ENCODE measurements at places on chromosomes 6 and 20. TPM values are rescaled to one million over a fixed set of nuclear protein-coding genes. Genes with fewer than 3 reads are reported as not detected.
A peak's percentile ranks its signal among the peaks of the same experiment; 100 is the strongest.

- H3K27me3 ChIP-seq: no peaks in the 10 kb centered on the region
- H3K4me1 ChIP-seq: peaks cover 52% of the 10 kb centered on the region
- DNase-seq: no peak
- peaks cover 10% of the 10 kb centered on the region for H3K36me3 ChIP-seq
- no peak overlapping the region for H3K27ac ChIP-seq
These were observed 124.0 kb downstream of the JARID2 start for GRCh38 chr6:15369838-15370237.

GRCh38 chr6:85460921-85461797 is 11.3 kb downstream of the NT5E start:
- H3K4me3 ChIP-seq: peak overlapping the region; percentile 12
- peaks cover 93% of the 10 kb centered on the region for H3K4me1 ChIP-seq
- peak overlapping the region; percentile 62 for H3K27ac ChIP-seq

DNA sequence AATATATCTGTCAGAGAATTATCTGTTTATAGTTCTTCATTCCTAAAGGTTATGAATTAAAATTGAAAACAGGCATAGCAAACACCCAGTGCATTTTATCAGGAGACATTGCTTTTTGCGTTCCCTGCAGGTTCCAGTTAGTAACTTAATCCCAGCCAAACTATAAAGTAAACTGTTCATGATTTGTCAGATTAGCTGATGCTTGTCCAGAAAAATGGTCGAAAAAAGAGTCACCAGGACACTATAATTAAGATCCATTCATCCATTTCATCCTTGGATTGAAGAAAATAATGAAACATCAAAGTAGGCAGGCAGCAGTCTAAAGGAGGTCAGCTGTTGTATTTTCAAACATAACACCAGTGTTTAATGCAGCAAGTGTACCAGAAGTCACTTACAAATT is 75.9 kb downstream of the EPHA7 start:
- no peak overlapping the region for H3K4me3 ChIP-seq
- no peaks in the 10 kb centered on the region for H3K36me3 ChIP-seq
- no peak overlapping the region for H3K27ac ChIP-seq
- no peak for DNase-seq

The ADGRB3 gene
- not detected for total RNA-seq

The RSPH9 gene
- not detected for total RNA-seq

The MEP1A gene
- not detected for total RNA-seq

The OR12D3 gene
- total RNA-seq: not detected

- H3K27ac ChIP-seq: no peak overlapping the region
- H3K36me3 ChIP-seq: no peaks in the 10 kb centered on the region
- H3K4me1 ChIP-seq: no peaks in the 10 kb centered on the region
- no peak for DNase-seq
These were observed 99.1 kb downstream of the ALDH8A1 start for GRCh38 chr6:134850721-134851305.

The CALHM5 gene
- total RNA-seq: not detected

The MTG2 gene
- total RNA-seq: 46.8 TPM

The RAB44 gene
- total RNA-seq: 0.20 TPM

GRCh38 chr6:20025681-20026080 is 186.6 kb downstream of the MBOAT1 start:
- H3K4me1 ChIP-seq: peaks cover 14% of the 10 kb centered on the region
- H3K4me3 ChIP-seq: no peak overlapping the region
- H3K27me3 ChIP-seq: peaks cover 23% of the 10 kb centered on the region
- H3K36me3 ChIP-seq: no peaks in the 10 kb centered on the region
- no peak overlapping the region for H3K27ac ChIP-seq

DNA sequence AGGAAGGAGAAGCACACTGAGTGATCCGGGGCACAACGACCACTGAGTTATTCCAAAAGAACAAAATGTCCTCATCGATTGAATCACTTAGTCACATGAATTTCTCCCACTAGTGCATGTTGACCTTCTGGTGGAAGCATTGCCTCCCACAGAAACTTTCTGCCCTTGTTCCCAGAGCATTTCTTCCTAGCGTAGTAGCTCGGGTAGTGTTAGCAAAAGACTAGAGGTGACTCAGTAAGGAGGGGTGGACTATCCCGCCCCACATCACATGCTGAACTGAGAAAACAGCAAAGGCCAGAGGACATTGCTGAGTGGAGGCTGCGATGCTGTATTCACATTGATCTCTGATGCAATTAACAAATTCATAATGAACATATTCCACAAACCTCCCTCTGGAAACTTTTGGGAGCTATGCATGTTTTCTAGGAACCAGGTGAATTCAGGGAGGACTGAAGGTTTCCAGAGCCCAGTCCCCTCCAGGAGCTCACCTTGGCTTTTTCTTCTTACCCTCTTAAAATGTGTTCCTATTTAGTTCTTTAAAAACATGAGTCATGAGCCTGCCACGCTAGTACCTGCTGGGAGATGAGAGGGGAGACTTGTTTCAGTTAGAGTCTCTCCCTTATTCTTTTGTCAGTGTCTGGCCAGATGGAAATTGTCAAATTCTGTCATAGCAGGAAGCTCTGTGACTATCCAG is 507.9 kb downstream of the CDH26 start:
- no peaks in the 10 kb centered on the region for H3K27me3 ChIP-seq
- H3K27ac ChIP-seq: no peak overlapping the region
- H3K4me1 ChIP-seq: no peaks in the 10 kb centered on the region
- no peaks in the 10 kb centered on the region for H3K36me3 ChIP-seq
- no peak for DNase-seq

GRCh38 chr6:104940238-104940892 is 16.5 kb upstream of the LIN28B start:
- no peaks in the 10 kb centered on the region for H3K36me3 ChIP-seq
- H3K27ac ChIP-seq: no peak overlapping the region
- H3K4me3 ChIP-seq: no peak overlapping the region
- H3K27me3 ChIP-seq: peaks cover 34% of the 10 kb centered on the region

GRCh38 chr20:54127855-54128574 is 45.8 kb downstream of the CYP24A1 start:
- peaks cover 3% of the 10 kb centered on the region for H3K4me1 ChIP-seq
- no peak for DNase-seq
- no peak overlapping the region for H3K4me3 ChIP-seq
- H3K27ac ChIP-seq: no peak overlapping the region
- peaks cover 1% of the 10 kb centered on the region for H3K27me3 ChIP-seq

- H3K4me1 ChIP-seq: peaks cover 68% of the 10 kb centered on the region
- H3K27ac ChIP-seq: peak overlapping the region; percentile 88
- H3K27me3 ChIP-seq: no peaks in the 10 kb centered on the region
- H3K4me3 ChIP-seq: no peak overlapping the region
These were observed 982.0 kb upstream of the FLRT3 start for GRCh38 chr20:15319439-15319838.

The RTN4IP1 gene
- total RNA-seq: 9.9 TPM

DNA sequence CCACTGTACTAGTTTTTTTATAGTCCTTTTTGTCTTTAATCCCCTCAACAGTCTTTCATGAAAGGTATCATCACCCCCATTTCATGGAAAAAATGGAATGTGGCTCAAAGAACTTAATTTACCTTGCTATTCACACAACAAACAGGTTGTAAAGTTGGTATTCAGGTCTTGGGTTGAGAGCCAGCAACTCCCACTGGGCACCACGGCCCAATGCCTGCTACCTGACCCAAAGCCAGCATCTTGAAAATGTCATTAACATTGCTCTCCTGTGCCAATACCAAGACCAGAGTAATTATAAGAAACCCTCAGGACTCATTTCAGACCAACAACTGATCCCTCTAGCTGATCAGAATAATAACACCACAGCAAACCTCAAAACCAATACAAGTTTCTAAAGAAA is 75.7 kb downstream of the METTL24 start:
- no peaks in the 10 kb centered on the region for H3K4me1 ChIP-seq
- no peaks in the 10 kb centered on the region for H3K36me3 ChIP-seq
- no peak overlapping the region for H3K27ac ChIP-seq
- H3K27me3 ChIP-seq: peaks cover 9% of the 10 kb centered on the region
- no peak for DNase-seq

DNA sequence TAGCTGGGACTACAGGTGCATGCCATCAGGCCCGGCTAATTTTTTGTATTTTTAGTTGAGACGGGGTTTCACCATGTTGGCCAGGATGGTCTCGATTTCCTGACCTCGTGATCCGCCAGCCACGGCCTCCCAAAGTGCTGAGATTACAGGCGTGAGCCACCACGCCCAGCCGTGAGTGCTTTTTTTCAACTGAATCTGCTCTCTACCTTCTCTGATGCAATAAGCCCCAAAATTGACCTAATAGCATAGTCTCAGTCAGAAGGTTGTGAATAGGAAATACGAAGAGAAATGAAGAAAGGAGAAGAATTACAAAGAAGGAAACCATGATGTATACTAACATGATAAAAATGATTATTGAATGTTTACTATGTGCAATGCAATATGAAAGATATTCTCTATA is 33.2 kb downstream of the BEND6 start:
- DNase-seq: no peak
- H3K27me3 ChIP-seq: peaks cover 16% of the 10 kb centered on the region
- H3K36me3 ChIP-seq: no peaks in the 10 kb centered on the region

DNA sequence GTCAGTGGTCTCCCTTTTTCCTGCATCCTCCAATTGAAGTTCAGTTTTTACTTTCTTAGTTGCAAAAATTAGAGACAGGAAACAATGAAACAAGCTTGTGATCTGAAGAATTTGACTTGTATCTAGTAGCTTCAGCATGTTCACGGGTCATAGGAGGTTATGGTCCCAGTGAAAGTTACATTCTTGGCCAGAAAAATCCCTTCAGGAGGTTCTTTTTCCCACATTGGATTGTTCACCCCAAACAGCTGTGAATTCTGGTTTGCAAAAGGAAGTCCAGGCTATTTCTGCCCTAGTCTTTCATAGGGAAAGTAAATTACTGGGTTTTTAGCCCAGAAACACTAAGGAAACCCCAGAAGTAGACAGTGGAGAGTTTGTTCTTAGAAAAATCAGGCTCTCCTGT is 8.1 kb downstream of the ANKS1A start:
- H3K4me1 ChIP-seq: peaks cover 5% of the 10 kb centered on the region
- no peaks in the 10 kb centered on the region for H3K36me3 ChIP-seq
- H3K4me3 ChIP-seq: no peak overlapping the region
- no peak overlapping the region for H3K27ac ChIP-seq
- no peak for DNase-seq
- no peaks in the 10 kb centered on the region for H3K27me3 ChIP-seq

The JPH2 gene
- total RNA-seq: not detected

DNA sequence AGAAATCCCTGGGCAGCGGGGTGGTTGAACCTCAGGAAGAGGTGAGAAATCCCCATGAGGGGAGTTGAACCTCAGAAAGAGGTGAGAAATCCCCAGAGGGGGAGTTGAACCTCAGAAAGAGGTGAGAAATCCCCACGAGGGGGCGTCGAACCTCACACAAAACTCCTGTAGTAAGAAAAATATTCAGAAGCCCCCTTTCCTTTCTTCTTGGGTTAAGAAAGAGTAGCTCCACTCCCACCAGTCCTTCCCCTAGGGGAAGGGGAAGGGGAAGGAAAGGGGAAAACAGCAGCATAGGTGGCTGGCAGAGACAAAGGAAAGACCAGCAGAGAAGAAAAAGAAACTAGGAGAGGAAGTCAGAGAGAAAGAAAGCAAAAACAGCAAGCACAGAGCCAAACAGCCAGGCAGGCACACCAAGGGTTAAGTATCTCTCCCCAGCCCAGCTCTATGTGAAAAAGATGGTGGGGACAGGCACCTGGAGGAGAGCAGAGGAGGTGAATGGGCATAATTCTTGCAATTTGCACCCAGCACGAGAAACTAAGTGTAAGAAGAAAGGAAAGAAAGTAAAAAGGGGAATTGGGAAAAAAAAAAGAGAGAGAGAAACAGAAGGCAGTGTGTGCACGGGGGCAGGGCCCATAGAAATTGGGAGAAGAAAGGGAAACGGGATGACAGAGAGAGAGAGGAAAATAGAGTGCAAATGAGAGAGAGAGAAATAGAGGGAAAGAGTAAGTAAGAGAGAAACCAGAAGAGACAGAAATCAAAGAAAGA is 88.2 kb downstream of the PLG start:
- H3K4me3 ChIP-seq: no peak overlapping the region
- H3K27ac ChIP-seq: peak overlapping the region; percentile 59
- H3K4me1 ChIP-seq: peaks cover 17% of the 10 kb centered on the region
- no peak for DNase-seq
- H3K36me3 ChIP-seq: no peaks in the 10 kb centered on the region

DNA sequence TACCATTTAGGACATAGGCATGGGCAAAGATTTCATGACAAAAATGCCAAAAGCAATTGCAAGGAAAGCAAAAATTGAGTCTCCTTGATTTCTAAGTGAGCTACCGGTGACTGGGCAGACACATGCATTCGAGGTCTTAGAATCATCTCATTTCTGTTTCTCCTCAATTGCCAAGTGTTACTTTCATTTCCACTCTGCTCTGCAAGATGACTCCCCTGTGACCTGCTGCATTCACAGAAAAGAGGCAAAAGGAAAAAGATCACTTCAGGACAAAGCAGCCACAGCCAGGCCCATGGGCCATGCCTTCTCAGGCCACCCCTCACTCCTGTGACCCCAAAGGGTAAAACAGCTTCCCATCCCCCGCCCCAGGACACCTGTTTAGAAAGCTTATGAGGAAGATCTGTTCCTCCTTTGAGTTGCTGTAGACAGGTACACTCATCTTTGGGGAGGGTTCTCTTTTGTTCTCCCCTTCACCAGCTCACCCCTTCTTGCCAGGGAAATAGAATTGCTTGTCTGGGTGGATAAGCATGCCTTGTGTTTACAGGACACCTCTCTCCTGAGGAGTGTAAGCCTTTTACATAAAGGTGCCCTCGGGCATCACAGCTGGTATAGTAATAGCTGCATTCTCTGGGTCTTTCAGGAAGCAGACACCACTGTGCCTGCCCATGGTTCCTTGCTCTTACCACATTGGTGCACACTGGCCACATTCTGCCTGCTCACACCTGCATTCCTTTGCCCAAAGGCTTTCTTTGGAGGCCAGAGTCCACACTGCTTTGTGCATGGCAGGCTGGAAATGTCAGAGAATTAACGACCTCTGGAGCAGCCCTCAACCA is 105.0 kb downstream of the SLC24A3 start:
- H3K27ac ChIP-seq: no peak overlapping the region
- H3K36me3 ChIP-seq: no peaks in the 10 kb centered on the region
- H3K27me3 ChIP-seq: peaks cover 12% of the 10 kb centered on the region
- DNase-seq: no peak
- no peak overlapping the region for H3K4me3 ChIP-seq

DNA sequence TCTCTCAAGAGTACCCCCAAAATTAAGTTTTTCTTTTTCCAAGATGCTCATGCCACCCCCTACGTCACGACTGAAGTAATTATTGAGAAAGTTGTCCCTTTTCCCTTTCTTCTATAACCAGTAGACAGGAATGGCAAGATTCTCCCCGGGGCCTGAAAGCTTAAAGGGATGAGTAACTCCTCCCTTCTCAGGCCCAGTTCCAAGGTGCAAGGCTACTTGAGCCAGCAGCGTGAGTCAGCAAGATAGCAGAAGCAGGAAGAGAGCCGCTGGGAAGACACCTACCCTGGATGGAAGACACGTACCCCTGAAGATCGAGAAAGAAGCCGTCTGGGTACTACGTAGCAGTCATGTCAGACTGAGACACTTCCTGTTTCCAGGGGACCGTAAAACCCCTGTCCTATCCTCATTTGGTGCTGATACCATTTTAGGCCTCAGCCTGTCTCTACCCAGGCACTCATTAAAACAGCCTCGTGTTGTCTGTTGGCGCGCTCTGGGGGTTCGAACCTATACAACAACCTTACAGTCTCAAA is 241.0 kb downstream of the ADGRG6 start:
- no peak overlapping the region for H3K27ac ChIP-seq
- no peak overlapping the region for H3K4me3 ChIP-seq
- H3K36me3 ChIP-seq: no peaks in the 10 kb centered on the region

The TFAP2C gene
- total RNA-seq: not detected

The RIMS4 gene
- total RNA-seq: not detected

Measured in activated B cell treated with CpG ODN at 0.5 μM for 24 hours (primary cell).